Testis (tissue), 5 donors: ENCODE measurements at places on chromosomes 11 and 22. TPM values are rescaled to one million over a fixed set of nuclear protein-coding genes. Genes with fewer than 3 reads are reported as not detected.

KRTAP5-8 gene
- total RNA-seq: 1.1 TPM

LARGE1 gene
- total RNA-seq: 19.5 TPM

ISX gene
- not detected for total RNA-seq

- no peak for DNase-seq
Observed at GRCh38 chr11:110472858-110473257, 43.1 kb downstream of the FDX1 start.

DNA sequence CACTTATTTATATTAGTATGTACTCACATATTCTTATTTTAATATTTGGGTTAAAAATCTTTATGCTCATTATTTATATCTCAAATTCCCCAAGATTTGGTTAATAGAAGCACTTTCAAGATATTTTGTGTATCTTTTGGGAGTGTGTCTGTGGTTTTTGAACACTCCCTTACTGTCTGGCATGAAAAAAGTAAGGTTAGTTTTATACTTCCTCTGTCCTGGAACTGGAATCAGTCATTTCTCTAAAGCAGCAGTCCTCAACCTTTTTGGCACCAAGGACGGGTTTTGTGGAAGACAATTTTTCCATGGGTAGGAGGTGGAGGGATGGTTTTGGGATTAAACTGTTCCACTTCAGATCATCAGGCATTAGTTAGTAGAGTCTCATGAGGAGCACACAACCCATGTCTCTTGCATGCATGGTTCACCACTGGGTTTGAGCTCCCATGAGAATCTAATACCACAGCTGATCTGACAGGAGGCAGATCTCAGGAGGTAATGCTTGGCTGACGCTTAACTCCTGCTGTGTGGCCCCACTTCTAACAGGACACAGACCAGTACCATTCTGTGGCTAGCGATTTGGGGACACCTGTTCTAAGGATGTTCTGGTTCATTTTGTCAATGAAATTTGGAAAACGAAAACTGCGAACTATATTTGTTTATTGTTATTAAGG is 60.2 kb downstream of the CASP12 start:
- no peak for DNase-seq

- peak; percentile 83 for DNase-seq
Observed at GRCh38 chr11:123083623-123084029, 21.7 kb upstream of the HSPA8 start.

KRTAP5-11 gene
- not detected for total RNA-seq

DNA sequence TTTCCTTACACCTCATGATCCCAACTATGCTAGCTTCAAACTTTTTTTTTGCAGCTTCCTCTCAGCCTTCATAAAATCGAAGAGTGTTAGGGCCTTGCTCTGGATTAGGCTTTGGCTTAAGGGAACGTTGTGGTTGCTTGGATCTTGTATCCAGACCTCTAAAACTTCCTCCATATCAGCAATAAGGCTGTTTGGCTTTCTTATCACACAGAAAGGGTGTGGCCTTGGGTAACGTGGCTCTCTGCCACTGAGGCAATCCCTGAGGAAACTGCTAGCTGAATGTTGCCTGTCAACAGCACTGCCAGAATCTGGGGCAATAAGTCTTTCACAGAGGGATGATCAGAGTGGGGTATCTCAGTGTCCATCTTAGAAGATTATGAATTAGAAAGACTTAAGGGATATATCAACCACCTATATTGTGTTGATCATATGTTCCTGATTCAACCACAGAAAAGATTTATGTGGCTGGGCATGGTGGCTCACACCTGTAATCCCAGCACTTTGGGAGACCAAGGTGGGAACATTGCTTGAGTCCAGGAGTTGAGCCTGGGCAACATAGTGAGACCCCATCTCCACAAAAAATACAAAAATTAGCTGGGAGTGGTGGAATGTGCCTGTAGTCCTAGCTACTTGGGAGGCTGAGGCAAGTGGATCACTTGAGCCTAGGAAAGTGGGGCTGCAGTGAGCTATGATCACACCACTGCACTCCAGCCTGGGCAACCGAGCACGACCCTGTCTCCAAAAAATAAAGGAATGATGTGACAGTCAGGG is 12.5 kb upstream of the CUL5 start:
- no peak for DNase-seq

BET1L gene
- total RNA-seq: 47.5 TPM

ANO9 gene
- 1.9 TPM for total RNA-seq

DNA sequence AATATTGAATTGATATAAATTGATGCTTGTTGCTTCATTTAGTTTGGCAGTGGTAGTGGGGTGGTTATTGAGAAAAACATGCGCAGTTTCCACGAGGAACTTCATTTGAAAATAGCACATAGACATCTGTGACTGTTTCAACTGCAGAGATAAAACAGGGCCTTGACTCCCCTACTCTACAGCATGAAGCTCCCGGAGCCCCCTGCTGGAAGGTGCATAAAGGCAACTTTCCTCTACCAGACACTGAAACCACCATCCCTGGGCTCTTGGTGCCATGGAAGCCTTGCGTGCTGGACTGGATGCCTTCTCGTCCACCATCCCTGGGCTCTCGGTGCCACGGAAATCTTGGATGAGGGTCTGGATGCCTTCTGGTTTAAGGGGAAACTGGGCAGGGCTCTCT is 195.9 kb downstream of the CSNK2A3 start:
- peak; percentile 51 for DNase-seq

ALDH3B1 gene
- total RNA-seq: 5.3 TPM

- DNase-seq: peak; percentile 64
Observed at GRCh38 chr11:61516675-61517572, 8.4 kb downstream of the LRRC10B start.

- DNase-seq: peak; percentile 40
Observed at GRCh38 chr22:20550851-20551744, 43.7 kb downstream of the MED15 start.

DNA sequence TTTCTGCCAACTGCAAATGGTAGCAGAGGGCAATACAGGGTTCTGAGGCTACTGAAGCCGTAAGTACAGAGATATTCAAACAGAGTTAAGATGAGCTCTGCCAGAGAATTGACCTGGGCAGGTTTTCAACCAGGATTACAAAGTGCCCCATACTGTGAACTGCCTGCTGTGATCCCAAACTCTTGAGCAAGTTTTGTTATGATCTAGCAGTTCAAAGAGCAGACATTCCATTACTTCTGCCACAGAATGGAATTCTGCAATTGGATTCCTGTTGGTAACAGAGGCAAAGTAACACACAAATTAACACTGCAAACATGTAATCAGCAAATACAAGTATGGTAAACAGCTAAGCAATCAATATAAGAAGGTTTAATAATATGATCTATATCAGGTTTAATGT is 31.2 kb downstream of the ALG9 start:
- no peak for DNase-seq

- DNase-seq: no peak
Observed at GRCh38 chr11:32425761-32426160, 9.6 kb downstream of the WT1 start.

TNNI2 gene
- total RNA-seq: not detected

- DNase-seq: no peak
Observed at GRCh38 chr11:65493367-65494176, 5.3 kb upstream of the MALAT1 start.

GRCh38 chr22:20519558-20519957 is 12.1 kb downstream of the MED15 start:
- DNase-seq: no peak

MRPL11 gene
- total RNA-seq: 21.2 TPM

- DNase-seq: no peak
Observed at GRCh38 chr11:33172996-33173395, 11.7 kb upstream of the CSTF3 start.

LRRC75B gene
- 162 TPM for total RNA-seq

DNA sequence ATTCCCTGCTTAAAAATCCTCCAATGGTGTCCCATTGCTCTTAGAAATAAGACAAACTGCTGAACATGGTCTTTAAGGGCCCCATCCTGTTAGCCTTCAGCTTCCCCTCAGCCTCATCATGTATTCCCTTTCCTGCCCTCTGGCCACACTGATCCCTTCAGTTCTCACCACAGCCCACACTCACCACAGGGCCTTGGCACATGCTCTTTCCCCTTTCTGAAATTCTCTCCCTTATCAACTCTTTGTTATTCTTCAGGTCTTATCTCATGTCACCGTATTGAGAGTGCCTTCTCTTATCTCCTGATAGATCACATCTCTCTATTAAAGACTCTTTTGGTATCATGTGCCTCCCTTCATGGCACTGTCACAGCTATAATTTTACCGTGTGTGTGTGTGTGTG is 167.8 kb upstream of the MPPED2 start:
- DNase-seq: no peak

- DNase-seq: no peak
Observed at GRCh38 chr11:74005721-74006517, 3.0 kb downstream of the UCP3 start.

GRCh38 chr11:15878756-15879155 is 477.6 kb downstream of the SOX6 start:
- DNase-seq: no peak

APOA4 gene
- total RNA-seq: not detected

- DNase-seq: no peak
Observed at GRCh38 chr11:44608991-44609782, 43.7 kb downstream of the CD82 start.

MRGPRX4 gene
- total RNA-seq: not detected

CRYBB2 gene
- 4.4 TPM for total RNA-seq

- DNase-seq: no peak
Observed at GRCh38 chr11:100273066-100273815, 413.8 kb upstream of the ARHGAP42 start.

DNA sequence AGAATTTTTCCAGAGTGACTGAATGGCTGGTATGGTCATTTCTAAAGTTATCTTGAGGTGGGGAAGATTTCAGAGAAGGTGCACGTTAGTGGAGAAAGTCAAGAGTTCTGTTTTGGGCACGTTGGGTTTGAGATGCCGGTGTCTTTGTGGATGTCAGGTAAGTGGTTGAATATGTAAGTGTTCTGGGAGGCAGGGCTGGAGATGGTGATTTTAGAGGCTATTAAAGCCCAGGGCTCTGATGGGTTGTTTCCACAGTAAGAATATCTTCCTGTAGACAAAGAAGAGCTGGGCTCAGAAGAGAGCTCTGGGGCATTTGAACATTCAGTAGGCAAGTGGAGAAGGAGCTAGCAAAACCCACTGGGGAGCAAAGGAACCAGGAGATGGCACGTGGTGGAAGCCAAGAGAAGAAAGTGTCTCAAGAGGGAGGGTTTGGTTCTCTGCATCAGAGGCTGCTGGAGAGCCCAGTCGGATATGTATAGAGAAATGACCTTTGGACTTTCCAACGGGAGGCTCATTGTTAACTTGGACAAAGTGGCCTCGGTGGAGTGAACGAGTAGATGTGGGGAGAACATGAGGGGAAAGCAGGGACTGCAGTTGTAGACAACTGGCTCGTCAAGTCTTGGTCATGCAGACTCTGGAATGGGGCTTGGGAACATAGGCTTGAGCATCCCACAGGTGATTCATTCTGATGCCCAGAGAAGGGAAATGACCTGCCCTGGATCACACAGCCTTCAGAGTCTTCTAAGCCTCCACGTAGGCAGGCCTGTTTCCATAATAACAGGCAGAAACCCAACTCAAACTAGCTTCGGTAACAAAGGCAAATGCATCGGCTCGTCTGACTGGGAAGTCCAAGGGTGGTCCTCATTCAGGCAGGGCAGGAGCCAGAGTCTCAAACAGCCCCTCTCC is 98.4 kb upstream of the PARVA start:
- no peak for DNase-seq

- DNase-seq: no peak
Observed at GRCh38 chr22:43946384-43946667, 8.9 kb upstream of the SAMM50 start.

- no peak for DNase-seq
Observed at GRCh38 chr22:45310977-45311531, 1.3 kb downstream of the FAM118A start.

GRCh38 chr11:91243051-91243450 is 981.6 kb upstream of the FAT3 start:
- no peak for DNase-seq

GRCh38 chr11:26541870-26542269 is 30.2 kb downstream of the MUC15 start:
- DNase-seq: no peak

OR56A5 gene
- total RNA-seq: not detected

GRCh38 chr22:23553924-23554870 is 25.9 kb downstream of the IGLL1 start:
- no peak for DNase-seq

GRCh38 chr11:64987998-64988854 is 8.5 kb downstream of the BATF2 start:
- no peak for DNase-seq

DNA sequence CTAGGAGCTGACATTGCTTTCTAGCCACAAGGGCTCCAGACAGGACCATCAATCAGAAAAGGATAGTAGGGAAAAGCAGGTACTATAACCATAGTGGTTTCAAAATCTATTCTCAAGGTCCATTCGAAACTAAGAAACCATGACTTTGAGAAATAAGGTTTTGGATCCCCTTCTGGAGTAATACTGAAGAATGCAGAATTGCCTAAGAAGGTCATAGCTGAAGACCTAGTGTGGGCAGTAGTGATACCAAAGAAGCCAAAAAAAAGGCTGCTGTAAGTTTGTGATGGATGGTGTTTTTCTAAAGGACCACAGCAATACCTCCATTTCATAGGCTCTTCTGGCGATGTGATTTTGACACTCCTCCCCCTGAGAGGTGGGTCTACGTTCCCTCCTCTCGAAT is 163.1 kb downstream of the MAML2 start:
- no peak for DNase-seq

DNA sequence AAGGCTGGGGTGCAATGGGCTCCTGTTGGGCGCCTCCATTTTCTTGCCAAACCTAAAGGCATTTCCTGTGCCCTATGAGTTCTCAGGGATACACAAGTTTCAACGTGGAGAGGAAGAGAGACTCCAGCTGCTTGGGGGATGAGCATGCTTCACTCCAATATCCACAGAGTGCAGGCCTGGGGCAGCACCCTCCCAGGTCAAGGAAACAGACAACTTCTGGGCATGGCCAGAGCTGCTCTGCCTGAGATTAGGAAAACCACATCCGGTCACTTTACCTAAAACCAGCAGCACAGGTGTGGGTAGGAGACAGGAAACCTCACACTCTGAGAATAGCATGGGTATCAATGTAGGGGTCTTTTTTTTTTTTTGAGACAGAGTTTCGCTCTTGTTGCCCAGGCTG is 28.7 kb downstream of the TMEM184B start:
- no peak for DNase-seq

DNA sequence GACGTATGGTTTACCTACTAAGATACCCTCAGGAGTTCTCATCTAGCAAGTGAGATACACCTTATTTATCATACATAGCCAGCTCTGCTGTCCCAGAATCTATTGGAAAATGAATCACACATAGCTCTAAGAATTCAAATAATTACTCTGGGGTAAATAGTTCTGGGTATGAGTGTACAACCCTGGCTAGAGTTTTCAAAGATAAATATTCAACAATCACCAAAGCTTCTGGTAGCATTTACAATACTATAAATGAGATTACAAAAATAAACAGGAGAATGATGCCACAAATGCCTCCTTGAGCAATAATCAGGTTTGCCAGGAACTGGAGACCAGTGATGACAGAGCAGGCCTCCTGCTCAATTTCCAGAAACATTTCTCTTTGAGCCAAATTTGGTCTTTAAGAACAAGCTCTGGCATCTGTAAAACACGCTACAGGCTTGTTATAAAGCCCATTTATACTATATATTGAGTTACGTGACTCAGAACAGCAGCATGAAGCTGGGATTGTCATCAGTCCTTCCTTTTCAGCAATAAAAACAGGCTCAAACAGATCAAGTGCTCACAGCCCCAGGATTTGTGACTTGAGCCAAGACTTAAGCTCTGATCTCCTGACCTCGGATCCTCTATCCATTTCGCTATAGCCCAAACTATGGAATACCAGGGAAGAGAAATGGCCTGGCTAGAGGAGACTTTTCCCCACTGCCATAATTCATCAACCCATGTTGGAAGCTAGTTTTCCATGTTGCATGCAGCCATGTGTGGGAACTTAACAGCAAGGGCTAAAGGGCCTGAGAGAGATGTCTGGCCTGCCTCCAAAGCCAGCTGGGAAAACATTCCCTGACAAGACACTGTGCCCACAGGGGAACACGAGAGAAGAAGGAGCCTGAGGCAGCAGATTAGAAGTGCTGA is 19.7 kb downstream of the RAB30 start:
- peak; percentile 64 for DNase-seq
